CD4-positive, alpha-beta T cell (primary cell): ENCODE measurements at places on chromosomes 3 and 15. TPM values are rescaled to one million over a fixed set of nuclear protein-coding genes. Genes with fewer than 3 reads are reported as not detected.

DNA sequence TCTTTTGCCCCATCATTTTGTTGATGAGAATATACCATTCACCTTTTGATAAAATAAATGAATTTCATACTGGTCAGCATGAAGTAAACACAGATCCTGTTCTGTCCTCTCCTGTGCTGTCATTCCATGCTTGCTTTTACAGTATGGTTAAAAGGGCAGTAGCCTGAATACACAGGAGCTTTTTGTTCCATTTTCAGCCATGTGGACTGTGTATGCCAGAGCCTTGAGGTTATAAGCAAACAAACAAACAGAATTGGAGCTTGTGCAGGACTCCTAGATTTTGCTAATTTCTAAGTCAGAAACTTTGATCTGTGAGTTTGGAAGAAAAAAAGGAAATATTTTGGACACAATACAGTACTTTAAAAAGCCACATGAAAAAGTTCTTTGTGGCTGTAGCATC lies 91.9 kb downstream of the LRRC28 start:
- no peaks in the 10 kb centered on the region for H3K36me3 ChIP-seq
- no peaks in the 10 kb centered on the region for H3K4me1 ChIP-seq
- no peak overlapping the region for H3K4me3 ChIP-seq
- H3K27me3 ChIP-seq, result no peaks in the 10 kb centered on the region

- DNase-seq, result no peak
- no peaks in the 10 kb centered on the region for H3K36me3 ChIP-seq
- no peak overlapping the region for H3K27ac ChIP-seq
- H3K4me1 ChIP-seq, result peaks cover 10% of the 10 kb centered on the region
Observed at GRCh38 chr15:60020736-60021135, 16.6 kb downstream of the FOXB1 start.

GRCh38 chr3:168544097-168544957 lies 448.6 kb upstream of the GOLIM4 start:
- H3K27ac ChIP-seq, result no peak overlapping the region
- no peak for DNase-seq
- H3K27me3 ChIP-seq, result no peaks in the 10 kb centered on the region
- H3K36me3 ChIP-seq, result no peaks in the 10 kb centered on the region
- H3K4me3 ChIP-seq, result no peak overlapping the region
- no peaks in the 10 kb centered on the region for H3K4me1 ChIP-seq

DNA sequence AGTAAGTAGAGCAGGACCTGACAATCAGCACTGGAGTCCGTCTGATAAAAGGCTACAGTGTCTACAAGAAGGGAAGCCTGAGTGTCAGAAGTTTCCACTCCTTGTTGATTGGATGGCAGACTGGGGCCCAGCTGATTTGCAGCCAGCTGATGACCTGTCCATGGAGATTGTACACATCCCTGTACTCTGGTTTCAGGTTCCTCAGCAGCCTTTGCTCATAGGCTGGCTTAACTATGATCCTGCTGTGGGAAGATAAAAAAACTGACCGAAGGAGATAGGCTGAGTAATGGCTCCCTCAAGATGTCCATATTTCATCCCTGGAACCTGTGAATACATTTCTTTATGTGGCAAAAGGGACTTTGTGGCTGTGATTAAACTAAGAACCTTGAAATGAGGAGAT lies 11.7 kb upstream of the LACTB start:
- H3K27me3 ChIP-seq, result no peaks in the 10 kb centered on the region
- no peaks in the 10 kb centered on the region for H3K36me3 ChIP-seq
- no peak for DNase-seq

GRCh38 chr3:108100906-108101660 lies 10.3 kb upstream of the CD47 start:
- peaks cover 19% of the 10 kb centered on the region for H3K4me1 ChIP-seq
- no peaks in the 10 kb centered on the region for H3K36me3 ChIP-seq
- H3K27me3 ChIP-seq, result no peaks in the 10 kb centered on the region
- peak overlapping the region; percentile 22 for H3K27ac ChIP-seq

NAALADL2 gene
- 1.2 TPM for total RNA-seq
